ENCODE measurements at places on chromosomes 3 and 15.

DNA sequence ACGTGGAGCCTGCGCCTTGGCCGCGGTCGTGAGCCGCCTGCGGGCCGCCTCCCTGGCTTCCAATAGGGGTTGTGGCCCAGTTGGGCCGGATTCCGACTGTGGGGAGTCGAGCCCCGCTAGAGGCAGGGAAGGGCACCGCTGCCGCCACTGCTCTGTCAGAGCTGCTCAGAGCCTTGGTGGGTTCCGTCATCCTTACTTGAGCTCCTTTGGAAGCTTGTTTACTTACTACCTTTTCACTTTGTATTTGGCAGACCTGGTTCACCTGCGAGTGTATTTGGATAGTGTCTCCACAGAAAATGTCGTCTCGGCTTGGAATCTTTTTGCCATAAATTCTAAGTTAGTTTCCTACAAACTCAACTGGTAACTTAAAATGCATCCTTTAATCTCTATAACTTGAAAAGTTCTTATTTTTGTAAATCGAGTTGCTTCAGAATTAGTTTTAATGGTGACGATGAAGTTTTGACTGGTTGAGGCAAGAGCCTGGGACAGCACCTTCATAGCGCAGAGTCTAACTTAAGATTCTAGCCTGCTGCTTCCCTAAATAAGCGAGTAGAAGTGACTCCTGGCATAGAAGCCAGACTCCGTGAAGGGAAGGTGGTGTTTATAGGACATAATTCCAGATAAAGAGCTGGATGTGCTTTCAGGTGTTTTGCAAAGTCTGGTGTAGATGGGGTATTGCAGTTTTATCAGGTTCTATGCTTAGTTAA lies 800 bp downstream of the DAG1 start:
- no peak for DNase-seq

DNA sequence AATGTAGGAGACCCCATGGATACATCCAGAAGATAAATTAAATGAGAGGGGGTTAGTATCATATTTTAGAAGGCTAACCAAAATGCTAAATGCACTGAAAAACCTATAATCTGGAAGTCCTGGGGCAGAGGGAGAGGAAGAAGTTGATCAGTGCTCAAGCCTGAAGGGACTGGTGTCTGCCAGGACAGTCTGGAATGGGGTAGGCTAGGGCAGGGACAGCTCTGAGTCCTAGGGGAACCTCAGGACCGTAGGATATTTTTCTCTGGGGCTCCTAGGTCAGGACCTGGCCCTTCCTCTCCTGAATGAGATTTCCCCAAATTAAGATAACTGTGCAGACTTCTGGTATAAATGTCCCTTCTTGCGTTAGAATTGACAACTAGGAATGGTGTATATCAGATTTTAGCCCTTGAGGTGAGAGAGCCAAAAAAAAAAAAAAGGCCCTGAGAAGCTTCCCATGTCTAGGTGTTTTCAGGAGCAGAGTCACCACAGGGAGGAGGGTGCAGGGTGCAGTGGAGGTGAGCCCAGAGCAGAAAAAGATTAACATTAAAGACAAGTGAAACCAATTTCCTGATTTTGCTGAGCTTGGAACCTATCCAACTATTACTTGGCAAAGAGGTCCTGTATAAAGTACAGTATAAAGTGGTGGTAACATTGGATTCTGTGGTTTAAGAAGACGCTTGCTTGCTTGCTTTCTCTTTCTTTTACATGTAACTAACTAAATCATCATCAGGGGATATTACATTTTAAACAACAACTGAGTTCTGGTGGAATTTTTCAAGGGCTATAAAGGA lies 63.5 kb downstream of the HACD2 start:
- peak; percentile 21 for DNase-seq

GRCh38 chr15:41810651-41811431 lies 17.1 kb upstream of the JMJD7 start:
- no peak for DNase-seq

DNA sequence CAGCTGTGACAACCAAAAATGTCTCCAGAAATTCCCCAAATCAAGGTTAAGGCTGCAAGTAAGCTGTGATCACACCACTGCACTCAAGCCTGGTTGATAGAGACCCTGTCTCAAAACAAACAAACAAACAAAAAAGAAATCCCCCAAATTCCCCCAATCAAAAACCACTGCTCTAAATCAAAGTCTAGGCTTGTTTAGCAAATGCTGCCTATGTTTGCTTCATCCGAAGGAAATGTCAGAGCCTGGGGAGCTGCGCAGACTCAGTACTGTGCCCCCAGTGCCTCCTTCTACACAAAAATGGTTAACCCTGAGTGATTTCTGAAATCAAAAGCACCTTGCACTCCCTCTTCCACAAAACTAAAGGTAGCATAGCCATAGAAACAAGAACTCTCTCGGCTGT lies 13.4 kb downstream of the IL17RD start:
- DNase-seq: no peak

- no peak for DNase-seq
These were observed 306.0 kb downstream of the WDR72 start for GRCh38 chr15:53453253-53454105.

- DNase-seq: no peak
These were observed 126.5 kb upstream of the CNTN6 start for GRCh38 chr3:966341-966740.

DNA sequence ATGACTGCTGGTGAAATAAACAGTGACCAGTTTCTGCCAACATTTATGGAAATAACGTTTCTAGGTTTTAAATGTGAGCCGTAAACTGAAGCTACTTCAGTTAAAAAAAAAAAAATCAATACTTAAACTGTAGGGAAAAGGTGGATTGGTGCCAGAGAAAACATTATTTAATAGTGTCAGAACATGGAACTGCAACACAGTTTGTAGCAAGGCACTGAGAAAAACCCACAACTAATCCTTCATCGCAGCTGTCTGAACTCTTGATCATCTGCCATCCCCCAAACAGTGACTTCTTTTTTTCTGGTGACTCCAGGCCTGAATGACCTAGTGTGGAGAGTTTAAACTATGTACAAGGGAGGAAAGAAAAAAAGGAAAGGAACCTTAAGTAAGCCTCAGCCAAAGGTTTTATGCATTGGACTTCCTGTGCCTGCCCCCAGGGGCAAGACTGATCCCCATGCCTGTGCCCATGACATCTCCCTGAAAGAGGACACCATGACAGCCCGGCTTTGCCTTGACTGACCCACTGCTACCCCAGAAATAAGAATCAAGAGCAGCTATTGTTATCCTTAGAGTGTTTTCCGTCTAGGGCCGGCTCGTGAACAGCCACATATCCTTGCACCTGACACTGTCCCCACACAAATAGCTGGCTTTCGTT lies 33.1 kb downstream of the CRTAP start:
- DNase-seq: peak; percentile 49

DNA sequence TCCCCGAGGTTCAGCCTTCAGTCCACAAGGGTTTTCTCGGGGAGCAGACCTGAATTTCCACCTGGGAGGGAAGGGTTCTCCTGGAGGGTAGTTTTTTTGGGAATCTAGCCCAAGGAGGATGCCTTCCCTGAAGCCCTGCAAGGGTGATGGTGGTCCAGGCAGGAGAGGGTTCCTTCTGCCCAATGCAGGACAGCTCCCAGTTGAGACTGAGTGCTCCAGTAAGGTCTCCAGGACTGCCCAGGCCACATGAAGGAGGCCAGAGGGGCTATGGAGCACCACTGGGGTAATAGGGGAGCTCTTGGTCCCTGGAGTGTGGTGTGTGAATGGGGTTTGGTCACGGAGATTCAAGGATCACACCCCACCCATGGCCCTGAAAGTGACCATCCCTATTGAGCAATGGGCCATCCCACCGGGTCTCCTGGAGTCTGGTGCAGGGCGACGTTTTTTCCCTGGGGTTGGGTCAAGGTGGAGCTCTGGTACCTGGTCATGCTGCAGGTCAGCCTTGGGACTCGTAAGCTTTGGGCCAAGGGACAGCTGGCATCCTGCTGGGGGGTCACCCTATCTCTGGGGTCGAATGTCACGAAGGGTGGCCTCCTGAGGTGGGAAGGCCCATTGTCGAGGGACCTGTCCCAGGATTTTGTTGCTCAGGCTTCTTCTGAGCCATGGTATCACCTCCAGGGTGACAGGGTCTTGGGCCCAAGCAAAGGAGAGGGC lies 196.5 kb downstream of the UBE3A start:
- DNase-seq: no peak

GRCh38 chr3:151142929-151143328 lies 57.5 kb downstream of the MED12L start:
- no peak for DNase-seq

- DNase-seq: no peak
These were observed 347.2 kb upstream of the TPRG1 start for GRCh38 chr3:188824566-188824965.

DNA sequence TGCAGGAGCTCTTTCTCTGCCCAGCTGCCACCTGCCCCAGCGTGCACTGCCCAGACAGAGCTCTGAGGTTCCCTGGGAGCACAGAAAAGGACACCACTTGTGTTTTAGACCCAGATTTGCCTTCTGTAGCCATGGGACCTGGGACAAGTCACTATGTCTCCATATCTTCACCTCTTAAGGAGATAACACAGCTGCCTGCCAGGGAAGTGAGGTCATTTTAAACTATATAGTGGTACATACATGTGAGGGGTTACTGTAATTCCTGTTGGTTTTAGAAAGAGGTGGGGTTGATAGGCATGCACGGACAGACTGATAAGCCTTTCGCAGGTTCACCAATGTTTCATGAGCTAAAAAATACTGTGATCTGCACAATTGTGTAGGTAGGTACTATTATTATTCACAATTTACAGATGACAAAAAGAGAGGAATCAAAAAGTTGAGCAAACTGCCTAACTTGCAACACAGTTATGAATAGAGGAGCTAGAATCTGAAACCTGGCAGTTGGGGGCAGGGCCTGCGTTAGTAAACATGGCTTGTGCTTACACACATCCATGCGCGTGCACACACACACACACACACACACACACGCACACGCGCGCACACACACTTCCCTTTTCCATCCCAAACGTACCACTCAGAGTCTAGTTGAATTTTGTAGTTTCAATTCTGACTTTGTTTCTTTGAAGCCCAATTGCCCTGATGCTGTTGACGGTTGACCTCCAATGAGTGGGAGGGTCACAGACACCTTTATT lies 193.6 kb downstream of the FAM43A start:
- DNase-seq: peak; percentile 34

DNA sequence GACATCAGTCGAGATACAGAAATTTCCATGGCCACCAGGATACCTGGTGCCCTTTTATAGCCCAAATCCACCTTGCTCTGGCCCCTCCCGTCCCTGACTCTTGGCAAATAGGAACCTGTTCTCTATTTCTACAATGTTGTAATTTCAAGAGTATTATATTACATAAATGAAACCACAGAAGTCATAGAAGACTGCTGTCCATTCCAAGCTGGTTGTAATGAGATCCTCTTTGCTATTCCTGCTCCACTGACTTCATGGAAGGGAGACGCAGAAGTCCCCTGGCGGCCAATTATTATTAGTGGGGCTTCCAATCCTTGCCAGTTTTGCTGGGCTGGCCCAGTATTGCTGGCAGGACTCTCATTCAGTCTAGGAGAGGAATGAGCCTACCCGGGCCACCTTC lies 26.6 kb downstream of the DCP1A start:
- no peak for DNase-seq

GRCh38 chr3:185878920-185879319 lies 54.1 kb upstream of the IGF2BP2 start:
- DNase-seq: no peak

DNA sequence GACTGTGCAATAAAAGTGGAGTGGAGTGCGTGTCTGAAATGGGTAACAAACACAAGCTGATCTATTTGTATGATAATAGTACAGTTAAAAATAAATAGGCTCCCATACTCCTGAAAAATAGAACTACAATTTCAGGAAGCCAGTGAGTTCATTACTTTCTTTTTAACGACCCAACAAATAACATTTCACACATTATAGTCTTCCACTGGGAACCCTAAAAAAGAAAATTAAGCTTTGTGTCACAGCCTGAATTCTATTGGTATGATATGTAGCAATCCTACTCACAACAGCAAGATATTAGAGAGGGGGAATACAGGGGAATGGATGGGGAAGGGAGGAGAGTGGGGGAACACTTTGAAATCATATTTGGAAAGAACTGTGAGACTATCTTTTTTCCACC lies 156.9 kb upstream of the CNTN3 start:
- DNase-seq: no peak

- no peak for DNase-seq
These were observed 237.6 kb downstream of the ITPR1 start for GRCh38 chr3:4730719-4731118.

DNA sequence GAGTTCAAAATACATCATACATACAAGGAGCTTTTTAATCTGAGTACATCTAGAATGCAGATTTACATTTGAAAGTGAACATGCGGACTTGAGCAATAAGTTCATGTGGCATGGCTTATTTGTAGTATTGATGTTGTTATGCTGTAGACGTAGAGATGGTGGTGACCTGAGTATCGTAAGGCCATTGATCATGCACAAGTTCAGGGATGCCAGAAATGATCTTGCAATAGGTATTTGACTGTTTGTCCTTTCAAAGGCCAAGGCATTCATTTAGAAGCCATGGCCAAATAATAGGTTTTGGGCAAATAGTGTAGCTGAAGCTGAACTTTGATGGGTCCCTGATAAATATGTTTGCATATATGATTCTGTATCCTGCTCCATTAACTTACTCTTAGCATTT lies 35.0 kb downstream of the ARNT2 start:
- no peak for DNase-seq

DNA sequence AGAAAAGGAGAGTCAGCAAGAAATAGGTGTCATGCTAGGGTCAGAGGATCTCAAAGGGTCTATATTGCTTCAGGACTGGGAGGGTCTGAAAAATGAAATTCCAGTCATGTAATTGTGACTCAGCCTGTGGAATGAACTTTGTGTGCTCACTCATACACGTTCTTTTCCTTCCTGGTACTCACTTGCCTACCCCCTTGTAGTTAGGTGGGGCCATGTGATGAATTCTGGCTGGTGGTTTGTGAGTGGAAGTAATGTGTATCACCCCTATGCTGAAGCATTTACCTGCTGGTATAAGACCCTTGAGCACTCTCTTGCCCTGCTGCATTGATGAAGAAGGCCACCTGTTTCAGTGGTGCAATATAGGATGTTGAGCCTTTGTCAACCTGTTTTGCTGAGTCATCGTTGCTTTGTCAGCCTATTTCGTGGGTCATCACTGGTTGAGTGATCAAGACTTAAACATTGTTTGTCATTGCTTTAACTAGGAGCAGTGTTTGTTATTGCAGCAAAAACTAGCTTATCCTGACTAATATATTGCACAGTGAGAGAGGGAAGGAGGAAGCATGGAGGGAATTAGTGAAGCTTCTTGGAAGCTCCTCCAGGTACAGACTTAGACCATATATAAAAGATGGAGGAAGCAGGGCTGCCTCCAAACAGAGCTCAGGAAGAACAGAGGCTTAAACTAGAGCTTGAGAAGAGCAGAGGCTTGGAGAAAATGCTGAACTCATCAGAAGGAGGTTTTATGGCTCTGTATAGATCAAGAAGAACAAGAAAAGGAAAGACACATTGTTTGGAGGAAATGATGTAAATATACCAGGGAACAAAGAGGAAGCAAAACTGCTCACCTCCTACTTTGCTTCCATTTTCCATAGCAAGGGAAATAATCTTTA lies 28.9 kb downstream of the TLNRD1 start:
- peak; percentile 44 for DNase-seq

- no peak for DNase-seq
These were observed 12.3 kb downstream of the ANPEP start for GRCh38 chr15:89802231-89802928.
